ACHN (cell line): ENCODE measurements at places on chromosomes 4 and X.

- DNase-seq = peak; percentile 10
Measured at GRCh38 chr4:113636877-113637276, 124.7 kb downstream of the CAMK2D start.

- peak; percentile 31 for DNase-seq
Measured at GRCh38 chrX:19535476-19535875, 20.2 kb upstream of the MAP3K15 start.

DNA sequence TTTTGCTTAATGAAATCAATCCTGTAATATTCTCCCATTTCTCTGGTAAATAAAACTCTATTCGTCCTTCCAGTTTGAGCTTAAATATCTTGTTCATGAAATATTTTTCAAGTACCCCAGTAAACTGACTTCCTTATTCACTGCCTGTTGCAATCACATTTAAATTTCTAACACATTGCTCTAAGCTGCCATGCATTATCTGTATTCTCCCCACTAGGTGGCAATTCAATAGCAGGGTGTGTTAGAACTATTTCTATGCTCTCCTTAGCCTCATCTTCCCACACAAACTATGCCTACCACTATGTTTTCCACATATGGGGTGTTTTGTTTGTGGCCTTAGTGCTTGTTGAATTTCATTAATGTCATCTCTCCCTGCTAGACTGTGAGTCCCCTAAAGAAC lies 377.1 kb upstream of the HS3ST1 start:
- DNase-seq = peak; percentile 46

DNA sequence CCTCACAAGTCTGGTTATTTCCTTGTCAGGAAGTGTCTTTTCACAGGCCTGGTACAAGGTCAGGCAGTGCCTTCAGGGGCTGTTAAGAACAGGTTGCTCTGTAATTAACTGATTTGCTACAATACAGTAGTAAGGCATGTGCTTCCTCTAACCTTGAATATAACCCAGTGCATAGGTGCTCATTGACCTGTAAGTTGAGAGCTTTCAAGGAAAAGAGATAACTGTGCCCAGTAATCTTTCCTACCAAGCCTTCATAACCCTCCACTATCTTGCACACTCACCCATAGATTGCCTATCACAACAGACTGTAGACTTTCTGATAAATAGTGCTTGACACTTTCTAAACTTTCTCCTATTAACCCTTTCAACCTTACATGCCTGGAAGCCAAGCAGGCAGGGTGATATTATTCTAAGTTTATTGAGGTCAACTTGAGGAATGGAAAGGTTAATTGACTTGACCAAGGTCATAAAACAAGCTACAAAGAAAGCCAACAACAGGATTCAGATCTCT lies 148.1 kb downstream of the PPARGC1A start:
- no peak for DNase-seq

DNA sequence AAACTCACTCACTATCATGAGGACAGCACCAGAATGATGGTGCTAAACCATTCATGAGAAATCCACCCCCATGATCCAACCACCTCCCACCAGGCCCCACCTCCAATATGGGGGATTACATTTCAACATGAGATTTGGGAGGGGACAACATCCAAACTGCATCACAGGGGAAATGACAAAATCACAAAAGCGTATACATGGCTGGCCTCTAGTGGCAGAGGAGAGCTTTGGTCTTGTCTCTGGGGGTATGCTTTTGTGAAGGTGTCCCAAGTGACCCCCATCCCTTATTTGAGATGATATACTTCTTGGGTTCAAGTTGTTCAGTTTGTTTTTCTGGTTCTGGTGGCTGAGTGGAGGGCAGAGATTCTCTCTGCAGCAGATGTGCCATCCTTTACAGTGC lies 8.5 kb upstream of the SETD7 start:
- DNase-seq = no peak

- no peak for DNase-seq
Measured at GRCh38 chr4:7031558-7032449, 11.4 kb upstream of the TADA2B start.

- DNase-seq = no peak
Measured at GRCh38 chrX:133473451-133473850, 58.2 kb upstream of the GPC4 start.
